Thoracic aorta endothelial cell (primary cell): ENCODE measurements at places on chromosomes 6 and 20. TPM values are rescaled to one million over a fixed set of nuclear protein-coding genes. Genes with fewer than 3 reads are reported as not detected.

Gene FAM229B
- 10.8 and 12.4 TPM in 2 replicates for total RNA-seq

Gene PNRC1
- total RNA-seq = 92.8 and 97.1 TPM in 2 replicates

Gene PBOV1
- not detected in 2 replicates for total RNA-seq

Gene HRH3
- not detected in 2 replicates for total RNA-seq

Gene CBLN4
- total RNA-seq = not detected in 2 replicates

Gene CST2
- total RNA-seq = not detected in 2 replicates

Gene ULBP3
- total RNA-seq = 19.4 and 24.5 TPM in 2 replicates

Gene ADGB
- not detected in 2 replicates for total RNA-seq

Gene LST1
- total RNA-seq = 0.29 and 0.40 TPM in 2 replicates
